ENCODE measurements at places on chromosomes 5 and 9.

DNA sequence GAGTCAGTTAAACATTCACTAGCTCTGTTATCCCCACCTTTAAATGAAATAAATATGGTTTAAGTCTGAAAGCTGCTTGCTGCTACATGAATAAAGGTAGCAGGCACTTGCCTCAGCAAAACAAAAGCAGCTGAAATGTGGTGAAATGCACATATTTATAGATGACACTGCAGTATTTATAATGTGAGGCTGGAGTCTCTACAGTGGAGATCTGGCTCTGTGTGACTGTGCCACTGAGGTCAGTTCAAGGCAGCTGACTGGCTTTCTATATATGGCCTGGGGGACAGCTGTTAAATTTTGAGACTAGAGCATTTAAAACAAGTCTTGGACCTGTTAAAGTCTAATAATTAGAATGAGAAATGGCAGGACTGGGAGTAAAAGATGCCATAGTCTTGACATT is 859.6 kb upstream of the SEMA6A start:
- DNase-seq = no peak

DNA sequence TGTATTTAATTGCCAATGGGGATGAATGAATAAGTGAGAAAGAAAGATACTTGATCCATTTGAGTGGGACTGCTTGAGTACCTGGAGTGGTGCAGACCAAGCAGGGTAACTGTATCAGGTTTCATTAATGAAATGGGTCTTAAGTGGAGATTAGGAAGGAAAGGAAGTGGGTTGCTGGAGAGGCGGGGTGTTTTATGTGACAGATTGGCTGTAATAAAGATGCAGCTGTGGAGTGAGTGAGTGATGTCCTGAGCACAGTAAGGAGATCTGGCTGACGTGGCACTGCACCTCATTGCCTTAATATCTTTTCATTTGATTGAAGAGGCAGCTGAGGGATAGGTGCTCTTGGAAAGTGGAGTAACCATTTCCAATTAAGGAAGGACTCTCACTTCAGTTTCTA is 161.0 kb upstream of the CCDC152 start:
- no peak for DNase-seq

DNA sequence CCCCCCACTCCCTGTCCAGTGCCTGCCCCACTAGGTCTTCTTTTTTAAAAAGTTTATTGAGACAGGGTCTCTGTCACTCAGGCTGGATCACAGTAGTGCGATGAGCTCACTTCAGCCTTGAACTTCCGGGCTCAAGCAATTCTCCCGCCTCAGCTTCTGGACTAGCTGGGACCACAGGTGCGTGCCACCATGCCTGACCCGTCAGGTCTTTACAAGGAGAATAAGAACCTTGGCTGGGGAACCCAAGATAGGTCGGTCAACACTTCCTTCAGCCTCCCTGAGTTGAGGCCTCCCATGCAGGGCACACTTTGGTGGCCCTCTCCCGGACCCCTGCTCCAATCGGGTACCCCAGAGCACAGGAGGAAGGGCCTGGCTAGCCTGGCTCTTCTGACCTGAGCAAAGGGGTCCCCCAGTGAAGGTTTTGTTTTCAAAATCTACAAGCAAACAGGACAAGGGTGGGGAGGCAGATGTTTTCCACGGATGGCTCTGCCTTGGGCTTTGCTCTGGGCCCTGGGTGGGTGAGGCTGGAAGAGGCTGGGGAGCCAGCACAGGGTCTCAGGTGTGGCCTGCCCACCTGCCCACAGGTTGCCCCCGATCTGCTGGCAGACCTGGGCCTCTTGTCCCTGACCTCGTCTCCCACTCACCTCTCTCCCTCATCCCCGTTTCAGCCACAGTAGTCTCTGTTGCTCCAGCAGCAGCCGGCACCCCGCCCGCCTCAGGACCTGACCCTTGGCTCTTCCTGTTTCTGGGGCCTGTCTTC is 108.7 kb upstream of the PHYKPL start:
- DNase-seq = no peak

DNA sequence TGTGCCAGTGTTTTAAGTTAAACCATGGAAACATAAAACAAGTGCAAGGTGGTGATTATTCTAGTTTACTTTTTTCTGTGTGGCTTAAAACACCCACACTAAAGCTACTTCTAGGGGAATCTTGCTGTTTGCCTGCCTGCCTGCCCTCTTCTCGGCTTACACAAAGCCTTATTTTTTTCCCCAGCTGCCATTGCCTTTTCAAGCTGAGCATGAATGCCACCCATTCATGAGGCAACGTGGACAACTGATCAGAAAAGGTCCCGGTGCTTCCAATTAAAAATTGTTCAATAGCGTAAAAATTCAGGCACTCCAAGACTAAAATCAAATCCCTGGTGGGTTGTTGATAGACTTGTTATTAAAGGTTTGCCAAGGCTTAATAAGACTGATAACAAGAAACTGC is 401.4 kb downstream of the TMEM161B start:
- no peak for DNase-seq

GRCh38 chr5:6718161-6718681 is 5.0 kb downstream of the TENT4A start:
- DNase-seq = no peak

DNA sequence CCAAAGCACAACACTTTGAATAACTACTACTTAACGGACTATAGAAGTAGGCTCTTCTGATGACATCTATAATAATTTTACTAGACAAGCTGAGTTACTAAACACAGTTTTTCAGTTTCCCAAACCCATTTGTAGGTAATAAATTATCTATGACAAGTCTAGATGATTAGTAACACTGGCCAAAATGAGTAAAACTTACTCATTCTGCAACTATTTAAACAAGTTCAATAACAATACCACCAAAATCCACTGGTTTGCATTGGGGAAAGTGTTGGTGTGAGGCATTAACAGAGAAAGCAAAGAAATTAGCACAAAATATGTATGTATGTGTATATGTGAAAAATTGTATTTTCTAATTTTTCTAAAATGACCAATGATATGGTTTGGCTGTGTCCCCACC is 119.3 kb downstream of the NR2F1-AS1 start:
- DNase-seq = no peak

DNA sequence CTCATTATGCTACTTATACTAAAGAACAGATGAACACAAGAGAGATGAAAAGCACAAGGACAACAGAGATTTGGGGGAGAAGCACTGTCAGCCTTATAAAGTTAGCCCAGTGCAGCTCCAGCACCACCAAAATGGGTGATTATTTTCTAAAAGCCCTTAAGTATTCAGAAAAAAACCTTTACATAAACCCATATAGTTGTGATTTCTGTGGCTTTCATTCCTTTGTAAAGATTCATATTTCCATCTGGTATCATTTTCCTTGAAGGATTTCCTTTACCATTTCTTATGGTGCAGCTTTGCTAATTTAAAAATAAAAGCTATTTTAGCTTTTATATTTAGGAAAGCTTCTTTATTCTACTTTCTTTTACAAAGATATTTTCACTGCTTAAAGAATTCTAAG is 311.0 kb downstream of the TMEM167A start:
- DNase-seq = no peak

DNA sequence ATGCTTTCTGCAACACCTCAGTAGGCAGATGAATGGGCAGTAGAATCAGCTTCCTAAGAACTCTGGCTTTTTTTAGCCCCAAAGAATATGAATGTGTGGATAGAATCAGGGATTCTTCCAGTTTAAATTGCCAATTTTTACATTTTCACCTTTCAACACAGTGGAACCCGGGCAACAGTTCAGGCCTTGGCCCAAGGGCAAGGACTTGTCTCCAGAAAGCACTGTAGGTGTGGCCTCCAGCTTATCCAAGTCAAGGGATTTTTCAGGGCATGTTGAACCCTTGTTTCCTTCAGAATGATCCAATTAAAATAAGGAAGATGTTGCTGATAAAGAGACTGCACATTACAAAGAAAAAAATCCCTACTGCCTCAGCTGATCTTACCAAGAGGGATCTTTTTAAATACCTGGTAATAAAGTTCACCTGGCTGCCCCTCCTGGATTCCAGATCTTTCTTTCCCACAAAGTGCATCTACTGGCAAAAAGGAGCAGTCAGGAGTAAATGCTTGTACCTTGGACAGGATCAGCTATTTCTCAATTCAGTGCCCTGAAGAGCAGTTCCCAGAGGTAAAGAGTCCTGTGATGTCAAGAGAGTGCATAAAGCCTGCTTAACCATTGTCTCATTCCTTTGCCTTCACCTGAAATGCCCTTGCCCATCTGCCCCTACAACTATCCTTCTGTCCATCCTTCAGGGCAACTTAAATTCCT is 80.1 kb upstream of the PLPP6 start:
- DNase-seq = no peak

GRCh38 chr5:40909264-40909663 is at the start of gene C7:
Gene C7 (plus strand): TSS chr5:40909497. CDS start chr5:40909611, 114 bp downstream.
- DNase-seq = no peak

GRCh38 chr5:156328161-156328560 is 1.2 kb downstream of the SGCD start:
- no peak for DNase-seq

Data from activated naive CD8-positive, alpha-beta T cell treated with anti-CD3 and anti-CD28 coated beads for 36 hours (primary cell).